ENCODE measurements at places on chromosomes 1 and 21.

DNA sequence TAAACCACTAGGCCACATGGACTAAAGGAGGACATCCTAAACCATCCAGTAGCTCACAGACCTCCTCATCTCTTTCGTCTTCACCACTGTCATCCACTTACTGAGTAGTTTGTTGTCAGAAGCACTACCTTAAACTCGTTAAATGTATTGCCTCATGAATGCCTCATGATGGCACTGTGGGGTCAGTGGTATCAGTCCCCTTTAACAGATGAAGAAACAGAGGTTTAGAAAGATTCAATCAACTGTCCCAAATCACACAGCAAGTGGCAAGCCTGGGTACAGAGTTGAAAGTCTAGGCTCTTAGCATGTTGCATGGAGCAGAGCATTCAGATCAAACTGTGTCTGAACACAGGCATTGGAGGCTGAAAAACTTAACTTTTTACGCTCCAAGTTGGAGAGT, 183.6 kb upstream of the KIAA0040 start:
- no peak for DNase-seq

GRCh38 chr1:79264285-79264684, 257.8 kb upstream of the ADGRL4 start:
- no peak for DNase-seq

- DNase-seq: no peak
Measured at GRCh38 chr1:157983787-157984186, 9.7 kb upstream of the KIRREL1 start.

- no peak for DNase-seq
Measured at GRCh38 chr21:31286621-31287020, 57.4 kb downstream of the TIAM1 start.

DNA sequence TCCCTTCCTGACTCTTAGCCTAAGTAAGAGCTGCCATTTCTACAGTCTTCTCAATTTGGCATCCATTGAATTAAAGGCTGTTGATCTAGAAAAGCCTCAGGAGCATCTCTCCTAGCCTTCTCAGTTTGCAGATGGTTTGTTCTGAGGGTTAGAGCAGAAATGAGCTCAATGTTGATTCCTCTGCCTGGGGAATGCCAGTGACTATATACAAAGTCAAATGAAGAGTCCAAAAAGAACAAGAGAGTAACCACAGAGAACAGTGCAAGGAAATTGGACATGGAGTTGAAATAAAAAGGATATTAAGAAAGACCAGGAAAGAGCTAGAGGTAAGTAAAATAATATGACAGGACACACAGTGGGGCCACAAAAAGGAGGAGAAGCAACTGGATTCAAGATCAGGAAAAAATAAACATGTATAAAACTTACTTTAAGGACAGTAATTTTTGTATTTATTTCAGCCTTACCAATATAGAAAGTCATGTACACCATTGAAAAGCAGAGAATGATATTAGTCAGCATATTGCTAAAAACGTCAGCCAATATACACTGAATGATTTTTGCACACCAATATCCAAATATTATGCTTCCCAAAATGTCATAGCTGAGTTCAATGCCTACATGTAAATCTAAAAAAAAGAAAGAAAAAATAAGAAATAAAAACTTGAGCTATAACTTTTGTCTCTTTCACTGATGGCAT, 21.3 kb downstream of the SLC9C2 start:
- DNase-seq: no peak

DNA sequence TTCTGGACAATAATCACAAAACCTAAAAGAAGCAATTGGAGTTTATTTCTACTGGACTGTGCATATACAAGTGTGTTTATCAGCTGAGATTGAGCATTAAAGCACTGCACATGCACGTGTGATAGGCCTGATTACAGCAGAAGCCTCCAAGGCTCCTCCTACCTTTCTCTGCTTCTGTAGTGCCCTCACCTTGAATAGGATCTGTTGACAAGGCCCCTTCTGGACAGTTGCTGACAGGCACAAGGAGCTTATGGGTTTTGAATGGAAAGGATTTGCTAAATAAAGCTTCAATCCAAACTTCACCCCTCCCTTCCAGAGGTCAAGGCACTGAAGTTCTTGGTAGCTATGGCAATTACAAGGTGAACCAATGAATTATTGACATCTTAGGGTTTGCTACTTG, 7.9 kb upstream of the SGIP1 start:
- DNase-seq: no peak

DNA sequence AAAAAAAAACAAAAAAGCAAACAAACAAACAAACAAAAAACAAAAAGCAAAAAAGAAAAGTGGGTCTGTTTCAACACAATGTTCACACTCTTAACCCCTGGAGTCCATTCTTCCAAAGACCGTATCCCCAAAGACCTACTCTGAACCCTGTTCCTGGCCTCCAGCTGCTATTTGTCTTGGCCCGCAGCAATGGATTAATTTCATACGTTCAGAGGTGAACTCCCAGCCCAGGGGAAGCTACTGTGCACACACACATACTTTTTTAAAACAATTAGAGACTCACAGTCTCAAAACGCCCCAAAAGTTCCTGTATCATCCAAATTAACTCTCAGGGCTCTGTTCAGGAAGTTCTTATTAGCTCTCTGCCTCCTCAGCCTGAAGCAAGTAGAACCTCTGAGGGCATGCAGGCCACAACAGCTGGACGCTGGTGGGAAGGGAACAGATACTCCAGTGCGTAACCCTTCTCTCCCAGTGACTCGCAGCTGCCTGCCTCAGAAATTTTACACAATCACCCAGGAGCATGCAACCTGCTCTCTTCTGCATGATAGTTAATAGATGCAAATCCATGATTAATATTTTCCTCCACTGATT, 395.4 kb downstream of the RRAGC start:
- no peak for DNase-seq

DNA sequence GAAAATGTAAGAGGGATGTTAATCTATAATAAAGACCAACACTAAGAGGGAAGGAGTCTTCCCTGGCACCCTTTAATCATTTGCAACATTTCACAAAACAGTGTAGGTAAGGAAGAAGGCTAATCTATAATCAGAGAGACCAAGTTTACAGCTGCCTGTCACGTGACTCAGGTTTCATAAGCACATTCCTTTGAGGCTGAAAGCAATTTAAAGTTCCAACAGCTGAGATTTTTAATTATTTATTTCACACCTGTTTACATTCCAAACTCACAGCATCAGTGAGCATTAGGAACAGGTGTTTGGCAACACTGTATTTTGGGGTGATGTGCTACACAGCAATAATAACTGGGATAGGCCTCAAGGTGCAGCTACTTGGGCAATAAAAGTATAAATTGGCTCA, 75.7 kb upstream of the PGBD5 start:
- DNase-seq: no peak

DNA sequence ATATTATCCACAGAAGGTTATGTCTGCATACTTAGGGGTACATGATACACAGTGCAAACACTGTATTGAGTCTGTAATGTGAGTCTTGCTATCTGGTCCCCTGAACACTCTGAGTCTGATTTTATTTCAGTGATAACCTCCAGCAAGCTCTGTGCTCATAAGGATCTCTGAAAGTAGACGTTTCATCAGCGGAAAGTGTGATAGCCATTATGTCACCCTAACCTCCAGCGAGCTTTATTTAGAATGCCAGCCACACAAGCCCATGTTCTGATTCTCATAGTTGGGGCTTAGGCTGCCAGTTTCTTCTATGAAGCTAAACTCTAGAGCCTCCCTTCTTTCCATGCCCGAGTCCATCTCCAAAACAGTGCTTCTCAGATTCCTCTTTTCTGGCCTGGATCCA, 3.3 kb downstream of the NR5A2 start:
- no peak for DNase-seq

- no peak for DNase-seq
Measured at GRCh38 chr1:214658785-214659184, 55.8 kb downstream of the CENPF start.

DNA sequence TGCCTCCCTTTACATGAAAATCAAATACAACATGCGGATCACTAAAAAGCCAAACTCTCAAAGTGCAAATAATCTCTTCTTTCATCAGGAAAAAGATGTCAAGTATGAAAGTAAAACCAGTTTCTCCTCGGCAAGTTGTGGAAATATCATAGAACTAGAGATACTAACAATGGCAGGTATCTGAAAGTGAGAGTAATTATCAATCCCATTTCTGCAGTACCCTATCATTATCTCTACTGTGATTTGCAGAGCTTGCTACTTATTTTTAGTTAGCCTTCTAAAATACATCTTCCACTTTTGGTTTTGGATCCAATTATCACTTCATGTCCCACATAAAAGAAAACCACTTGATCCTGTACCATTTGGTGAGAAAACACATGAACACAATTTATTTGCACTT, 3.0 kb downstream of the TP53BP2 start:
- no peak for DNase-seq

DNA sequence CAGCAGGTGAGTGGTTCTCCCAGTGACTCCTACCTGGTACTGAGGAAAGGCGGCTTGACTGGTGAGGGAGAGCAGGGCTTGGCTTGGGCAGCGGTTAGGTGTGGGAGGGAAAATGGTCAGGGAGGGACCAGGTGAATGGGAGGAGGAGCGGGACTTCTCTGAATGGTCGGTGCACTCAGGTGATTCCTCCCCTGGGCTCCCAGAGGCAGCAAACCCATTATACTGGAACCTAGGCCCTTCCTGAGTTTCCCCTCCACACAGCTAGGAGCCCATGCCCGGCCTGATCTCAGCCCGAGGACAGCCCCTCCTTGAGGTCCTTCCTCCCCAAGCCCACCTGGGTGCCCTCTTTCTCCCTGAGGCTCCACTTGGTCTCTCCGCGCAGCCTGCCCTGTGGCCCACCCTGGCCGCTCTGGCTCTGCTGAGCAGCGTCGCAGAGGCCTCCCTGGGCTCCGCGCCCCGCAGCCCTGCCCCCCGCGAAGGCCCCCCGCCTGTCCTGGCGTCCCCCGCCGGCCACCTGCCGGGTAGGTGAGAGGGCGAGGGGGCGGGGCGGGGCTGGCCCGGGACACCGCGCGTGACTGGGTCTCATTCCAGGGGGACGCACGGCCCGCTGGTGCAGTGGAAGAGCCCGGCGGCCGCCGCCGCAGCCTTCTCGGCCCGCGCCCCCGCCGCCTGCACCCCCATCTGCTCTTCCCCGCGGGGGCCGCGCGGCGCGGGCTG, 2.3 kb downstream of the ARTN start:
- peak; percentile 70 for DNase-seq

DNA sequence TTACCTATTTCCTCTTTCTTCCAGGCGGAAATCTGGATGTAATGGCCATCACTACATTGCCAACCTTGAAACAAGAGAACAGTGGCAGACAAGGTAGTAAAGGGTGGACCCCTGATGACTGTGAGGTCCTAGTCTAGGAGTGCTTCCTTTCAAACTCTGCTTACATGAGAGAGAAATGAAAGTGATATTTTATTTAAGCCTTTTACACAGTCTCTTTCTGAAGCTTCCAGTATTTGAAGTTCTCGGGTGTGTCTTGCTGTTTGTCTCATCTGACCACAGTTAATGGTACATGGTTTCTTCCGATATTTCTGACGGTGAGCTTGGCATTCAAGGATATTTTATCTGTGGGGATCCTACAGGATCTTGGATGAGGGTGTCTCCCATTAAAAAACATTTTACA, 215.2 kb downstream of the SLC45A1 start:
- no peak for DNase-seq

DNA sequence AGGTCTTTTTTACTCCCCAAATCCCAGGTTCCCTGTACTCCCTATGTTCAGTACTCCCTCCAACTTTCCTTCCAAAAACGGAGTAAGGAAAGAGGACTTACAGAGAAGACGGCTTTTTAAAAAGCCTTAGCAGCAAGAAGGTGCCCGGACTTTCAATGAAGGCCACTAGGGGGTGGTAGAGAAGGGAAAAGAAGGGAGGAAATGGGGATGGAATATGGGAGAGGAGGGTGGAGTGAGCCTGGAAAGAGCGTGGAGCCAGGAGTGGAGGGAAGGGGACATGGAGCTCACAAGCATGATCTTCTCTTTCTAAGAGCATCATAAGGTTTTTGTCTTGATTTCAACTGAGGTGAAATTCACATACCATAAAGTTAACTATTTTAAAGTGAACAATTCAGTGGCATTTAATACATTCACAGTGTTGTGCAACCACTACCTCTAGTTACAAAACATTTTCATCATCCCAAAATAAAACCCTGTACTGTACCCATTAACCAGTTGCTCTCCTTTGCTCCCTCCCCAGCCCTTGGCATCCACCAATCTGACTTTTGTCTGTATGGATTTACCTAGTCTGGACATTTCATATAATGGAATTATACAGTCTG, 129.9 kb downstream of the ZNF281 start:
- DNase-seq: no peak

GRCh38 chr21:28641731-28642130, 350.9 kb downstream of the LTN1 start:
- DNase-seq: no peak

- DNase-seq: peak; percentile 39
Measured at GRCh38 chr1:171434717-171435346, 50.5 kb upstream of the PRRC2C start.

DNA sequence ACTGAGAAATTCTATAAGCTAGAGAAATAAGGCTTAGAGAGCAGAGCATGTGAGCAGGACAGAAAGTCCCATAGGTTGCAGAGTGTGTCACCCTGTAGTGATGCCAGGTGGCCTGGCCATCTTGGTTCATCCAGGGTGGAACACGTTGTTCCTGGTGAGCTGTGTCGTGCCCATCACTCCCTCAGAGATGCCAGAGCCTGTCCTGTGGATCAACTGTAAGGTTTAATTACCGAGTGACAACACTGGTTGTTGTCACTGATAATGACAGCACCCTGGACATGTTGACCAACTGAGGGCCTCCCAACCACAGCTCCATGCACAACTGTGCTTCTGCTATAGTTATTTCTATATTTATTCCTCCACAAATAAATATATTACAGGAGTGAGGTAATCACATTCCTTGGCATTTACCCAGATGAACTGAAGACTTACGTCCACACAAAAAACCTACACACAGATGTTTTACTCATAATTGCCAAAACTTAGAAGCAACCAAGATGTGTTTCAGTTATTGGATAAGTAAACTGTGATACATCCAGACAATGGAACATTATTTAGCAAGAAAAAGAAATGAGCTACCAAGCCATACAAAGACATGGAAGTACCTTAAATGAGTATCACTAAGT, 6.2 kb downstream of the C1orf198 start:
- DNase-seq: no peak

DNA sequence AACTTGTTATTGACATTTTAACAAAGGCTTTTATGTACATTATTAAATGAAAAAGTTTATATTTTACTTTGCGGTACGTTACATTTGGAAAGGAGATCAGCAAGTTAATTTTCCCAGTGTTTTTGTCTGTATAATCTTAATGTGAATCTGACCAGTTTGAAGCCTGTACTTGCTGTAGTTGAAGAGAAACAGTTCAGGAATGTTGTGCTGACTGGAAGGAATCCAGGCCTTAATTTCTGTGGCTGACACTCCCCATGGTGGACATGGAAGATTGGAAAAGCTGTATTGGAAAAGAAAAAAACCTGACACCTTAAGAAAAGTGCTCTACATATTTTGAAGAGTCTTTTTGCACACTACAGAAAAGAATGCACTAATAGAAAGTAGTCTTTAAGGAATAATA, 15.5 kb downstream of the LEPR start:
- peak; percentile 88 for DNase-seq

All from osteoblast (primary cell).